Kidney capillary endothelial cell (primary cell): ENCODE measurements at places on chromosomes 2 and 18.

DNA sequence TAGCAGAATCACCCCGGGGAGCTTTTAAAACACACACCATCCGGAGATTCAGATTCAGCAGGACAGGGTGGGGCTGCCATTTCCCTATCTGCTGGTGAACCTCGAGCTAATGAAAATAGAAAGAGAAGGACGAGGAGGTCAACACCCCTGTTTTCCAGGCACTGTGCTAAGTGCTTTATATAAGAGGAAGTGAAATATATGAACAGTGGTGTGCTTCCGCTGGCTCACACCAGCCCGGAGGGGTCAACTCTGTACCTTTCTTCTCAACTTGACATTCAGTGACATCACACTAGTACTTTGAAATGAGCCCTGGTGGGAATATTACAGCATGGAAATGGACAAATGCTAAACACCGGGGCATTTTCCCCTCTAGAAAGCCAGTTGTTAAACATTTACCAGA, 108.3 kb upstream of the LTBP1 start:
- peak; percentile 33 for DNase-seq

DNA sequence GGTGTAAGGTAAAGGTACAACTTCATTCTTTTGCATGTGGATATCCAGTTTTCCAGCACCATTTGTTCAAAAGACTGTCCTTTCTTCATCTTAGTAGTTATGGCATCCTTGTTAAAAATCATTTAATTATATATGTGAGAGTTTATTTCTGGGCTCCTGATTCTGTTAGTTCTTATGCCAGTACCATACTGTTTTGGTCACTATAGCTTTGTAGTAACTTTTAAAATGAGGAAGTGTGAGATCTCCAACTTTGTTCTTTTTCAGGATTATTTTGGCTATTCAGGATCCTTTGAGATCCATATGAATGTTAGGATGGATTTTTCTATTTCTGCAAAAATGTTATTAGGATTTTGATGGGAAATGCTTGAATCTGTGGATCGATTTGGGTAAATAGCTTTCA, 16.8 kb downstream of the ACTR3 start:
- DNase-seq: no peak

- peak; percentile 40 for DNase-seq
These were observed 632.0 kb upstream of the PIK3C3 start for GRCh38 chr18:41323044-41323443.

DNA sequence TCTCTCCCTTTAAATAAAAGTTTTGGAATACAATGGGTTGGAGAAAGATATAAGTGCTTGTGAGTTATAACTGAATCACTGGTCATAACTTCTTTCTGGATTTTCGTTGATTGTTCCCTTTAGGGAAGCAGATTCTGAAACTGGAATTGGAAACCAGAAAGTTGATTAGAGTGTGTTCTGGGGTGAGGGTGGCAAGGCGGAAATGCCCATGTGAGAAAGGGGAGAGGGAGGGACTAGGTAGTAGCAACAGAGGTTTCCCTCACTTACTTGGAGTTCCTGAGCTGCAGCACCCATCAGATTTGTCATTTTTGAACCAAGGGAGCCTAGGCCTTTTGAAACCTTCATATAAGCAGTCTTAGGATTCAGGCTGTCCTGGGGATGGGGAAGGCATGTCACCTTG, 453.4 kb downstream of the KCNJ3 start:
- DNase-seq: no peak

DNA sequence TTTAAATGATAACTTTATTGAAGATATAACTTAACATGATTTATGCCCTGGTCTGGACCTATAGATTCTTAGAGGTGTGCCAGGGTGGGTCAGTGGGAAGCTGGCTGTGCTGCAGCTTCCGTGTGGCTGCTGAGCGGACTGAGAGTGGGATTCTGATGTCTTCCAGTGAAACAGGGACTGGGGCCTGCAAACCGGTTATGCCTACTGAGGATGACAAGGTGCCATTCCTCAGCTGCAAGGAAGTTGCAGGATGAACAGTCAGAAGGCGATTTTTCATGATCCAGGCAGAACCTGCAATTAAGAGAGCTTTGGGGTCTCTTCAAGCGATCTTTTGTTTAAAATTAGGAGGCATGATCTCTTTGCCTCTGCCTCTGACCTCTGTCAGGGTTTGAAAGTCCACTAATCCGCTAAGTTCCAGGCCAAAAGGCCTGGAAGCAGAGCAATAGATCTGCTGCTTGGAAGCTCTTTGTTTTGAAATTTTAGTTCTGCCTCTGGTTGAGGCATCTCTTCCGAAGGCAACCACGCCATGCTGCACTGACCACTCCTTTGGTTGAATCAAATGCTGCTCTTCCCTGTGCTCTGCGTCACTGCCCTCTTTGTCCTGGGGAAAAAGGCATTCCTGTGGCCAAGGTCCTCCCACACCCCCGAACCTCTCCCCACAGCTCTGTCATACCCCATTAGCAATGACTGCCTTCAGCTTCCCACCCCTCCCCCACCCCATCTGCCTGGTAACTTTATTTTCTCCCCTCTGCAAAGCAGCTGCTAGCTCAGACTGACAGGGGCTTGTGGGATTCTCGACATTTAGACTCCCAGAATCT, 2.0 kb downstream of the TMEM169 start:
- no peak for DNase-seq
